Cardiac muscle cell (in vitro differentiated cells and primary cell): ENCODE measurements at places on chromosomes 7 and 10. TPM values are rescaled to one million over a fixed set of nuclear protein-coding genes. Genes with fewer than 3 reads are reported as not detected.
A peak's percentile ranks its signal among the peaks of the same experiment; 100 is the strongest.

The PIK3AP1 gene
- total RNA-seq: 2.0 and 2.7 TPM in 2 replicates

The TUBB8 gene
- total RNA-seq: 0.36 TPM in 1 of 2 replicates, not detected in the other

The AKR1B15 gene
- total RNA-seq: 0.21 and 1.6 TPM in 2 replicates

The ZNF736 gene
- total RNA-seq: 0.54 and 3.8 TPM in 2 replicates

DNA sequence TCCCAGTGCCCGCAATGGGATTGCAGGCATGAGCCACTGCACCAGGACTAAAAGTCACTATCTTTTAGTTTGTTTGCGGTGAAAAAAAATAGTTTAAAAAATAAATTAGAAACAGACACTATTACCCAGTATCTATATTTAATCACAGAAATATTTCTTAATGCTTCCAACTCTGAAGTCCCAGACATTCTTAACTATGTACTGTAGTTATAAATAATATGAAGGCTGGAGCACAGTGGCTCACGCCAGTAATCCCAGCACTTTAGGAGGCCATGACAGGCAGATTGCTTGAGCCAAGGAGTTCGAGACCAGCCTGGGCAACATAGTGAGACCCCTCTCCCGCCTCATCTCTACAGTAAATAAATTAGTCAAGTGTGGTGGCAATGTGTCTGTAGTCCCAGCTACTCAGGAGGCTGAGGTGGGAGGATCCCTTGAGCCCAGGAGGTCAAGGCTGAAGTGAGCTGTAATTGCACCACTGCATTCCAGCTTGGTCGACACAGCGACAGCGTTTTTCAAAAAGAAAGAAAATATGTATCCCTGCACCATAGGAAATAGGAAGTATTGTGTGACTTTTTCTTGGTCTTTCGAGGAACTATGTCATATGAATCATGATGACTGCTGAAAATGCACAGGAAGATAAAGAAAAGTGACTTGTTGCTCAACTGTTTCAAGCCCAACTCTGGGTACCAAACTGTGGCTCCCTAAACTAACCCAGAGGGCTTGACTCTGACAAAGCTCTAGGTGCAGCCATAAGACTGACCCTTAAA lies 74.9 kb upstream of the STEAP1B start:
- H3K4me1 ChIP-seq: no peaks in the 10 kb centered on the region
- H3K4me3 ChIP-seq: no peak overlapping the region
- H3K27me3 ChIP-seq: no peaks in the 10 kb centered on the region
- no peaks in the 10 kb centered on the region for H3K36me3 ChIP-seq
- H3K27ac ChIP-seq: no peak overlapping the region
- no peak for DNase-seq

GRCh38 chr7:125847692-125848091 lies 918.1 kb upstream of the POT1 start:
- no peaks in the 10 kb centered on the region for H3K4me1 ChIP-seq
- DNase-seq: no peak
- H3K27ac ChIP-seq: no peak overlapping the region

DNA sequence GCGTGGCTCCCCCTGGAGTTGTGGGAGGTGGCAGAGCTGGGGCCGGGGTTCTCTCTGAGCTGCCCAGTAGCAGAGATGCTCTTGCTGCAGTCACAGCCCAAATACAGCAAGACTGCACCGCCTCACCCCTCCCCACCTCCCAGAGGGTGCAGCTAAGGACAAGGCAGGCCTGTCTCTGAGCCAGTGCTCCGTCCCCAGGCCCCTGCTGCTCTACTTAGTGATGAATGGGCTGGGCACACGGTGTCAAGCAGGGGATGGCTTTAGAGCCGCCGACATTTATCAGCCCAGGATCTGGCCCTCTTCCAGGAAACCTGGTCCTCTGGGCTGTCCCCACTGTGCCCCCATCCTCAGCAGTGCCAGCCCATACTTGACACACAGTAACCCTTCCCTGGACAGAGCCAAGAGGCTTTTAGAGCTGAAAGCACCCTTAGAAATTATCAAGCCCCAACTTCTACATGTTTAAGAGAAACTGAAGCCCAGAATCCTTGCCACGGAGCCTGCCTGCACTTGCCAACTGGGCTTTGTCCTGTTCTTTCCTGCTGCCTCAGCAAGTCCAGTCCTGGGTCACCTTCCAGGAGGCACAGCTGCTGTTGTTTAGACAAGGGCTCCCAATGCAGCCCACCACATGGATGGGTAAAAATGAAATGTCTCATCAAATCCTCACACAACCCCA lies 137.1 kb upstream of the UNC5B start:
- no peak overlapping the region for H3K27ac ChIP-seq
- H3K36me3 ChIP-seq: no peaks in the 10 kb centered on the region
- DNase-seq: no peak
- no peaks in the 10 kb centered on the region for H3K27me3 ChIP-seq
- no peak overlapping the region for H3K4me3 ChIP-seq

DNA sequence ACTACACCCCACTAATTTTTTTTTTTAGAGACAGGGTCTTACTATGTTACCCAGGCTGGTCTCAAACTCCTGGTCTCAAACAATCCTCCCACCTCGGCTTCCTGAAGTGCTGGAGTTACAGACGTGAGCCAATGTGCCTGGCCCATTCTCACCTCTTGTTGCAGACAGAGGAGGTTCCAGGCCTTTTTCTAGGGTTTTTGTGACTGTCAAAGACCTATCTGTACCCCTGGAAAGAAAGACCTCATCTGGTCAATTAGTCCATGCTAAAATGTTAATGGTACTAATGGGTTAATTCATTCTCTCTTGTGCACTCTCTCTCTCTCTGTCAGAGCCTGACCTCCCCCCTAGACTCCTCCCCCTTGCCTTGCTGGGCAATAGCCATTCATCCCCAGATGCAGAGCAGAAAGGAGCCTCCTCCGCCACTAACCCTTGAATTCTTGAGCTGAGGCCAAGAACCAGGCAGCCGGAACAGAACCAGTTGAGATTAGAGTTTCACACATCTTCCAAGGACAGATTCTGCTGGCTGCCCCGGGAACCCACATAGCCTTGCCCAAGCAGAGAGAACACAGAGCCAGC lies 209.7 kb downstream of the SKIDA1 start:
- peak overlapping the region; percentile 2 for H3K4me3 ChIP-seq
- H3K4me1 ChIP-seq: peaks cover 26% of the 10 kb centered on the region
- H3K27me3 ChIP-seq: no peaks in the 10 kb centered on the region
- H3K27ac ChIP-seq: peak overlapping the region; percentile 94
- DNase-seq: peak; percentile 94
- no peaks in the 10 kb centered on the region for H3K36me3 ChIP-seq

DNA sequence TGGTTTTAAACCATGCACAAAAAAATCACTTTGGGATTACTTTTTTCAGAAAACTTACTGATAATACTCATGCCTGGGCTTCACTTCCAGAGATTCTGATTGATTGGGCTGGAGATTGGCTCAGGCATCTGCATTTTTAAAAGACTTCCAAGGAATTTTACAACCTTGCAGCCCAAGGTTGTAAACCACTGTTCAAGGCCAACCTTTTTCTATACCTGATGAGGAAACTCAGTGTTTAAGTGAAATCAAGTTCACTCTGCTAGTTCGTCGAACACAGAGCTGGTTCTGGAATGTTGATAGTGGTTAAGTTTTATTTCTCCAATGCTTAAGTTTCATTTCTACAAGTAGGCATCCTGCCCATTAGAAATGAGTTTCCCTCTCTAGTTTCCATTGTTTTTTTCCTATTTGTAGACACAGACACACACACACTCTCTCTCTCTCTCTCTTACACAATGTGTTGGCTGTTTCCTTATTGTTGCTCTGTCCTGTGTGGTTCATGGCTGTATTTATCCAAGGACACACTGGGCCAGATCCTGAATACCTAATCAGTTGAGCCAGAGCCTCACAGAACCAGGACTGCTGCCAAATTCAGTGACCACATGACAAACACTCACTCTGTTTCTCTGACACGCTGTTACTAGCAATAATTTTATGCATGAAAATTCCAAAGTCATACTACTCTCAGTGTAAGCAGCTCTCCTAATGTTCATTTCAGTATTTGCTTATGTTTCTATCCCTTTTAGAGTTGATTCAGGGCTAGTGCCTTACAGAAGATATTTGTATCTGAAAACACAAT lies 3.7 kb upstream of the IFIT1B start:
- no peak overlapping the region for H3K4me3 ChIP-seq
- no peaks in the 10 kb centered on the region for H3K36me3 ChIP-seq
- H3K27ac ChIP-seq: peak overlapping the region; percentile 21

- H3K4me1 ChIP-seq: peaks cover 25% of the 10 kb centered on the region
- no peak overlapping the region for H3K27ac ChIP-seq
Measured at GRCh38 chr7:49631960-49632359, 141.5 kb upstream of the VWC2 start.

GRCh38 chr7:95871075-95871848 lies 98.9 kb downstream of the DYNC1I1 start:
- peak; percentile 65 for DNase-seq
- H3K27me3 ChIP-seq: no peaks in the 10 kb centered on the region
- no peak overlapping the region for H3K27ac ChIP-seq
- H3K36me3 ChIP-seq: no peaks in the 10 kb centered on the region

- DNase-seq: no peak
- H3K4me1 ChIP-seq: peaks cover 13% of the 10 kb centered on the region
- no peak overlapping the region for H3K27ac ChIP-seq
- peak overlapping the region; percentile 97 for H3K4me3 ChIP-seq
Measured at GRCh38 chr7:44748948-44749731, 493 bp downstream of the ZMIZ2 start.

DNA sequence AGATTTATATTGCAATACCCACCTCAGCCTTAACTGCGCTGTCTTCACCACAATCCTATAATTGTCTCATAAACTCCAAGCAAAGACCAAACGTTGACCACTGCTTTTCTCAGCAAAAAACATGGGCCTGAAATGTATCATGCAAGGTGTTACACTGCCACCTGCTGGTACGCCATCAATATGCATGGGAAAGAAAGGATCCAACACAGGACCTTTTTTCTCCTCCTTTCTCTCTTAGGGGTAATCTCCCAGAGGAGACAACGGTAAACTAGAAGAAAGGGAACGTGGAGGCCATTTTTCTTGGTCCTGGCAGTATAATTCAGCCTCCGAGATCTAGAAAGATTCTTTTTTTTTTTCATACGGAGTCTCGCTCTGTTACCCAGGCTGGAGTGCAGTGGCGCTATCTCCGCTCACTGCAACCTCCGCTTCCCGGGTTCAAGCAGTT lies 79.1 kb upstream of the MPP7 start:
- peaks cover 9% of the 10 kb centered on the region for H3K4me1 ChIP-seq
- no peaks in the 10 kb centered on the region for H3K36me3 ChIP-seq
- H3K27me3 ChIP-seq: no peaks in the 10 kb centered on the region
- DNase-seq: peak; percentile 92

DNA sequence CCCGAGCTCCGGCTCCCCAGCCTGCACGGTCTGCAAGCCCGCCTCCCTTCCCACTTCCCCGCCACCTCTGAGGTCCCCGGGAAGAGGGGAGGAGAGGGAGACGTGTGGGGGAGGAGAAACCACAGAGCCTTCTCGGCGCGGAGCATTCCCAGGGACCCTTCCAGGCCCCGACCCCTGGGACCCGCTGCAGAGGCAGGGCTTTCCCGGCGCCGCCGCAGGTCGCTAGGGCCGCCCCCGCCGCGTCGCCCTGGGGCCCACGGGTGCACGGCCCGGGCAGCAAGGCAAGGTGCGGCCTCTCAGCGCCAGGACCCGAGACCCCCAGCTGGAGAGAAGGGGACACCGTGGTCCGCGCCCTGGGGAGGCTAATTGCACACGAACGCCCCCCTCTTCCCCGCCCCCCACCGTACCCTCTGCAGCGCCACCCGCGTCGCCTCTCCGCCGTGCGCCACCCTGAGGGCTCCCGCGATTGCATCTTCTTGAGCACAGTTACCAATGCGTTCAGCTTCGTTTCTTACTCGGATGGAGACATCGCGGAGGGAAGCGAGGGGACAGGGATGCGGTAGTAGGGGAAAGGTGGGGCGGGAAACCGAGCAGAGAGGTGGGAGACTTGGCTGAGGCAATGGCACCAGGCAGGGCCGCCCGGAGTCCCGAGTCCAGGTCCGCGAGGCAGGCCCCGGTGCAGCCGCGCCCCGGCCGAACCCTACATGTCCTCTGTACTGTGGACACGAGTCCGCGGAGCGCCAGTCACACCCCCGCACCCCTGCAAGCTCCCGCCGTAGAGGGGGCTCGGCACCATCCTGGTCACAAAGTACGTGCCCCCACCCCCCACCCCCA lies 28.9 kb downstream of the SKIDA1 start:
- peak overlapping the region; percentile 94 for H3K27ac ChIP-seq
- peak; percentile 77 for DNase-seq
- peak overlapping the region; percentile 59 for H3K4me3 ChIP-seq
- no peaks in the 10 kb centered on the region for H3K27me3 ChIP-seq
- no peaks in the 10 kb centered on the region for H3K36me3 ChIP-seq

DNA sequence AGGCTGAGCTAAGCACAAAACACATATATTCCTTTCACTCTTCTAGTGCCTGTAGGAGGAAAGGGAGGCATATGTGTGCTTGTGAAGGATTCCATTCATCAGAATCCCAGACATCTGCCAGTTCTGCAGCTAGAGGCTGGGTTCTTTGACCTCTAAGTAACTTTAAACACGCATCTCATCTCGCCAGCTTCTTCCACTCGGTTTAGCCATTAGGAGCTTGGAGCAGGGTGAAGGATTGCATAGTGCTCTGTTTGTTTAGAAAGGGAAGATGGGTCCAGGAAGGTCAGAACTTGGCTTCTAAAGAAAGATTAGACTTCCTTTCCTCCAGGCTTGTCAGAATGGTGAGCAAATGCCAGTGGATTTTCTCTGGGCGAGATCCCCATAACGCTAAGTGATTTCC lies 43.6 kb downstream of the HK1 start:
- no peaks in the 10 kb centered on the region for H3K27me3 ChIP-seq
- peak; percentile 21 for DNase-seq
- no peaks in the 10 kb centered on the region for H3K36me3 ChIP-seq

DNA sequence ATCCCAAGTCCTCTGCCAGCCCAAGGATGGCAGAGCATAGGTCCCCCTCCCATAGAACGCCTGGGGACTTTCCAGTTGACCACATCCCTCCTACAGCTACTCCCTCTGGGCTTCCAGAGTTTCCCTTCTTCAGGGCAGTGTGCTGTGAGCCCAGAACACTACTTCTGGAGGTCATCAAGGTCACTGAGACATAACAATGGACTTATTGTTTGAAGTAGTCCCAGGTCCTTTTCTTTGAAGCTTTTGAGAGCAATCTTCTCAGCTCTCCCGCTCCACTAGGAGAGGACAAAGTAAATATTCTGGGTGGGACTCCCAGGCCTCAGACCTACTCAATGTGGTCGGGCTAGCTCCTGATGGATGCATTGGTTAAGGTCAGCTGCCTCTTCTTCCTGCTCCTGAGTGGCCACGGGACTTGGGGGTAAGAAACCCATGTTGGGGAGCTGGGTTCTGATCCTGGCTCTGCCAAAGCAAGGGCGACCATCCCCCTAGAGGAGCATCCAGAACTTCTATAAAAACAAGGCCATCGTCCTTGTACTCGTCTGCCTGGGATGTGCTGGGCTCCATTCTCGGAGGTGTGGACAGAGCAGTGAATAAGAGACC lies 83.5 kb upstream of the DDC start:
- DNase-seq: no peak
- H3K27me3 ChIP-seq: no peaks in the 10 kb centered on the region
- no peaks in the 10 kb centered on the region for H3K4me1 ChIP-seq
- no peak overlapping the region for H3K4me3 ChIP-seq
- H3K27ac ChIP-seq: no peak overlapping the region

- H3K4me3 ChIP-seq: peak overlapping the region; percentile 34
- no peaks in the 10 kb centered on the region for H3K27me3 ChIP-seq
- no peak for DNase-seq
- peak overlapping the region; percentile 97 for H3K27ac ChIP-seq
- peaks cover 70% of the 10 kb centered on the region for H3K4me1 ChIP-seq
- H3K36me3 ChIP-seq: peaks cover 3% of the 10 kb centered on the region
Measured at GRCh38 chr7:16661924-16662323, 15.9 kb downstream of the BZW2 start.
